Karpas-422 (cell line): ENCODE measurements at places on chromosomes 13 and 19.

DNA sequence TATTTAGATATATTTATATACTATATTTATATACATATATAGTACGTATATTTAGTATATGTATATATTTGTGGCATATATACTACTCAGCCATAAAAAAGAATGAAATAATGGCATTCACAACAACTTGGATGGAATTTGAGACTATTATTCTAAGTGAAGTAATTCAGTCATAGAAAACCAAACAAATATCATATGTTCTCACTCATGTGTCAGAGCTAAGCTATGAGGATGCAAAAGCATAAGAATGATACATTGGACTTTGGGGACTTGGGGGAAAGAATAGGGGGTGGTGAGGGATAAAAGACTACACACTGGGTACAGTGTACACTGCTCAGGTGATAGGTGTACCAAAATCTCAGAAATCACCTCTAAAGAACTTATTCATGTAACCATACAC, 1015.7 kb downstream of the EFNB2 start:
- no peak for DNase-seq

DNA sequence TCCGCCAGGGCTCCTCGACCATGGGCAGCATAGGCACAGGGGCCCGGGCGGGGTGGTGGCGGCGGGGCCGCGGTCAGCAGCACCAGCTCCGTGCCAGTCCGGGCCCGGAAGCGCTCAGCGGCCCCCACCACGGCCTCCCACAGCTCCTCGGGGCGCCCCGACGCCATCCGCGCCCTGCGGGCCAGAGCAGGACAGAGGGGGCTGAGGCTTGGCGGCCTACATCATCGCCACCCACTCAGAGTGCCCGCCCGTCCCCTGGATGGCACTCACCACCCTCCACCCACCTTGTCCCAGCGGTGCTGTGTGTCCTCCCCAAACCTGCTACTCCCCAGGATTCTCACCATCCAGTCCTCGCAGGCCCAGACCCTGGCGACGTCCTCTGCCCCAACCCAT, 4.0 kb downstream of the AKT1S1 start:
- DNase-seq = no peak

DNA sequence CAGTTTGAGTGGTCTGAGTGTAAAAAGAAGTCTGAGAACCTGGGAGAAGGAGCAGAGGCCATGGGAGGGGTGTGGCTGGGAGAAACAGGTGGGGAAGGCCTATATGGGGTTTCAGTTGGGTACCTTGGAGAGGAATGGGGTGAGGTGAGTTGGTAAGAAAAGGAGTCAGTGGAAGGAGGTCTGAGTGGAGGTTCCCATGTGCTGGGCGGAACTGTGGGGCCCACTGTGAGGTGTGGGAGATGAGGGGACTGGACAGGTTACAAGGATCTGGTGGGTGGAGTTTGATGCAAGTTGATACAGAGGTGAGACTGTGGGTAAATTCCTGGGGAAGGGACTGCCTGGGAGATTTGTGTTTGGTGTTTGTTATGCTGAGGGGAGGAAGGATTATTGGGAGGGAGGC, 2.1 kb downstream of the ZNF574 start:
- no peak for DNase-seq

DNA sequence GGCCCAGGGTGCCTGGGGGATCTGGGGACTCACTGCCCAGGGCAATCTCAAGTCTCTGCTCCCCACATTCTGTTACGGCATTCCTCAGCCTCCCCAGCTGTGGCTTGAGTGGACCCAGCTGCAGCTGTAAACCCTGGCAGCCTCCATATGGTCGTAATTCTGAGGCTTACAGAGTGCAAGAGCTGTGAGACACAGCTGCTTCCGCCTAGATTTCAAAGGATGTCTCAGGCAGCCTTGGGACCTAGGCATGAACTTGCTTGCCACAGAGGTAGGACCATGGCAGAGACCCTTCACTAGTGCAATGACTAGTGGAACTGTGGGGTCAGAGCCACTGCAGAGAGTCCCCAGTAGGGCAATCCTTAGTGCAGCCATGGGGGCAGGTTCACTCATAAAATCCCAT, 297.5 kb downstream of the ENOX1 start:
- DNase-seq = no peak

DNA sequence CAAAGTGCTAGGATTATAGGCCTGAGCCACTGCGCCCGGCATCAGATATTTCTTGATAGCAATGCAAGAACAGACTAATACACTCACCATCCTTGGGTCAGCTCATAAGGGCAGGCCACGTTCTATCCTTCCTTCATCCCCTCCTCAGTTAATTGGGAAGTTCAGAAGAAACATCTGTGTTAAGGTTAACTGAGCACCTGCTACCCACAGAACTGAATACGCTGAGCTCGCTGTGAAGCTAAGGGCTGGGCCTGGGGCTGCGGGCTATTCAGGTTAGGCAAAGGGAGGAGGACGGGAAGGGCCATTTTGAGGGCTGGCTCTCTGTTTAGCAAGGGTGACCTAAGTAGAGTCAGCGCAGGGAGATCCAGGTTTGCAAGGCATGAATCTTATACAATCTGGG, 43.0 kb upstream of the UQCRFS1 start:
- no peak for DNase-seq
